ENCODE measurements at places on chromosomes 7 and 10.

DNA sequence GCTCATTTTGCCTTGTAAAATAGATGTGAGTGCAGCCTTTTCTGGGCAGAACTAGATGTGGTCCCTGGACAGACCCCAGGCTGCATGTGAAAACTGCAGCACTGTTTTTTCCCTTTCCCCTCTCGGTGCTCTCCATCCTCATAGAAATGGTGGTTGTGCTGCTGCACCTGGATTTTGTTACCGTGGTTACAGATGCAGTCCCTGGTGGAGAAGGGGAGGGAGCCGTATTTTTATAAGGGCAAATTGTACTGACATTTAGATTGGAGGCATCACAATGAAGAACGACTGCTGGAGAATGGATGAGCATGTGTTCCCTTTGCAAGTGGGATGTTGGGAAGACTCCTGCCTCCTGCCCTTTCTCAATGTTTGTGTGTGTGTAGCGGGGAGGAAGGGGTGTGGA, 469.9 kb downstream of the CCSER2 start:
- no peak for DNase-seq

GRCh38 chr10:86253091-86254072, 113.2 kb downstream of the GRID1 start:
- no peak for DNase-seq

- DNase-seq = no peak
These were observed 2.2 kb upstream of the STRIP2 start for GRCh38 chr7:129431911-129432643.

DNA sequence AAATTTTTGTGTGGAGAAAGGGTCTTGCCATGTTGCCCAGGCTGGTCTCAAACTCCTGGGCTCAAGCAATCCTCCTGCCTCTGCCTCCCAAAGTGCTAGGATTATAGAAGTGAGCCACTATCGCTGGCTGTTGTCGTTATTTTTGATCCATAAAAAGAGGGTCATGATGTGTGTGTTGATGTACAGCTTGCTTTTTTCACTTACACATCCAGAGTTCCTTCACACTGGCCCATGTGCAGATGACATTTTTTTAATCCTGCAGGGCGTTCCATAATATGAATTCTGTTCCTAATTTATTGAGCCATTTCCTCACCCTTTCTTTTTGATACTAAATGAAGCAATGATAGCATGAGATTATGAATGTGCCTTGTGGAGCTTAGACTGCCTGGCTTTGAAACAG, 40.8 kb downstream of the GRK5 start:
- DNase-seq = no peak

GRCh38 chr7:2710286-2710655, 22.3 kb downstream of the AMZ1 start:
- no peak for DNase-seq

Data from suppressor macrophage treated with lipopolysaccharide for 1 hour (primary cell).